ENCODE measurements at places on chromosomes 7 and 10. TPM values are rescaled to one million over a fixed set of nuclear protein-coding genes. Genes with fewer than 3 reads are reported as not detected.

Gene BLNK
- total RNA-seq = not detected

- H3K36me3 ChIP-seq = no peaks in the 10 kb centered on the region
- no peak overlapping the region for H3K4me3 ChIP-seq
- DNase-seq = peak; percentile 57
- peaks cover 5% of the 10 kb centered on the region for H3K4me1 ChIP-seq
- peaks cover 41% of the 10 kb centered on the region for H3K27me3 ChIP-seq
Observed at GRCh38 chr10:68239596-68240150, 7.8 kb upstream of the ATOH7 start.

Gene NKX2-3
- not detected for total RNA-seq

Gene CC2D2B
- not detected for total RNA-seq

GRCh38 chr7:300048-300447 lies 10.1 kb downstream of the FOXL3 start:
- H3K36me3 ChIP-seq = no peaks in the 10 kb centered on the region
- no peaks in the 10 kb centered on the region for H3K4me1 ChIP-seq
- H3K4me3 ChIP-seq = no peak overlapping the region

GRCh38 chr7:81533426-81533825 lies 236.4 kb downstream of the HGF start:
- H3K27ac ChIP-seq = no peak overlapping the region
- no peaks in the 10 kb centered on the region for H3K27me3 ChIP-seq
- H3K4me1 ChIP-seq = peaks cover 3% of the 10 kb centered on the region

DNA sequence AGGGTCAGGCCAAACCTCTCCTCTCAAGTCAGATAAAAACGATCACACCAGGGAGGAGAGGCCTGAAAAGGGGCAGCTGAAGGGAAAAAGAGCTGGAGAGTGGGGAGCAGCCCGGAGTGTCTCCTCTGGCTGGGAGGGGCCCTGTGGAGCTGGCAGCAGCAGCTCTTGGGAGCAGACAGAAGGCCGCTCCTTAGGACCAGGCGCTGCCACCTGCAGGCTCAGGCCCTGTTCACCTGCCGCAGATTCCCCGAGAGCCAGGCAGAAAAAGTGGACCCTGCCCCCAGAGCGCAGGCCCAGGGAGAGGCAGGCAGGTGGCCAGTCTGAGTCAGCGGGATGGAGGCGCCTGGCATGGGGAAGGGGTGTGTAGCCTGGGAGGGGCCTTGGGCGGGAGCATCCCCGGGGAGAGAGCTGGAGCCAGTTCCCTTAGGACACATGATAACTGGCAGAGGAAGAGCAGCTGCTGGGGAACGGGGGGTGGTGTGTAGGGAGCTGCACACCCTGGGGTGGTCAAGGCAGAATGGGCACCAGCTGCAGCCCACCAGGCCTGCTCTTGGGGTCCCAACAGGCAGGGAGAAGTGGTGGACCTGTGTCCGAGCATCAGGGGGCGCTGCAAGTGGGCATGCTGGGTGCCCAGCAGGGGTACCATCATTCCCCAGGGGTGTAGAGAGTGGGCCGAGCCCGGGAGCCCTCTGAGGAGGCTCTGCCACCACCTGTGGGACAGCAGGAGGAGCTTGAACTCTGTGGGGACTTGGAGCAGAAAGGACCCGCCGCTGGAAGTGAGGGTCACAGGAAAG lies 177.2 kb upstream of the RHEB start:
- no peaks in the 10 kb centered on the region for H3K27me3 ChIP-seq
- no peaks in the 10 kb centered on the region for H3K36me3 ChIP-seq
- no peak overlapping the region for H3K4me3 ChIP-seq

DNA sequence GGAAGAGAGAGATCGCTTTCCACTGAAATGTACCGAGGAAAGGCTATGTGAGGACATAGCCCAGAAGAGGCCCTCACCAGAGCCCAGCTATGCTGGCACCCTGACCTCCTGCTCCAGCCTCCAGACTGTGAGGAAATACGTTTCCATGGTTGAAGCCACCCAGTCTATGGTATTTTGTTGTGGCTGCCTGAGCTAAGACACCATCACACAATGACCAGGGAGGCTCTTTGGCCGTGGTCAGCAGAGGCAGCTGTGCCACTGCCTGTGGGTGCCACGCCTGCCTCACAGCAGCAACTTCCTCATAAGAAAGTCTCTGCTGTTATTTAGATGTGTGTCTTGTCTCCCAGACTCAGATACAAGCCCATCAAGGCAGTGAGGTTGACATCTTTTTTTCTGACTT lies 182.7 kb upstream of the PLXNA4 start:
- H3K4me1 ChIP-seq = no peaks in the 10 kb centered on the region
- H3K27me3 ChIP-seq = peaks cover 67% of the 10 kb centered on the region
- H3K36me3 ChIP-seq = no peaks in the 10 kb centered on the region
